ENCODE measurements at places on chromosomes 2 and 18.

DNA sequence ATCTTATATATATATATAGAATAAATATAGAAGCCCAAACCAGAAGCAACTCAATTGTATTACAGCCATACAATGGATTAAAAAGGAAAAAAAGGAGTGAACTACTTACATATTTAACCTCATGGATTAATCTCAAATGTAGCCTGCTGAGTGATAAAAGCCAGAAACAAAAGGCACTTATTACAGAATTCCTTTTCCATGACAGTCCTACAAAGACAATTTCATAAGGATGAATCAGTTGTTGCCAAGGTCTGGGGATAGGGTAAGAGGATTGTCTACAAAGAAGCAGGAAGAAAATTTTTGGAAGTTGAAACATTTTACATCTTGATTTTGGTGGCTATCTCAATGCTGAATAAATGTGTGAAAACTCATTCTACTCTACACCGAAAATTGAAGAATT, 103.9 kb upstream of the DCC start:
- no peak for DNase-seq

DNA sequence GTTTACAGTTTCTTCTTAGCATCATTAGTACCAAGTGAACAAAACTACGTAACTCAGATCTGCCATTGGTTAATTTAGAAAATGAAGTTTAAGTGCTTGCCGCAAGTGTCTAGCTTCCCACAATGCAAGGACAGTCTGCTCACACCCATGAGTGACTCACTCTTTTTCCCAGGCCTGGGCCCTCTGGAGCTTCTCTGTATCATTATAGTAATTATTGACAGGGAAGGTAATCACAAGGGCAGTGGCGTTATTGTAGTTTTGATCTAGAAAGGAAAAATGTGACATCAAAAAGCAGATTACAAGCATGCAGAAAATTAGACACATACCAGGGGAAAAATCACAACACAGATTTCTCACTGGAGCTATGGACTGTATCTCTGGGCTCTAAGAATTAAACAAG, 38.5 kb downstream of the NPC1 start:
- DNase-seq = no peak

DNA sequence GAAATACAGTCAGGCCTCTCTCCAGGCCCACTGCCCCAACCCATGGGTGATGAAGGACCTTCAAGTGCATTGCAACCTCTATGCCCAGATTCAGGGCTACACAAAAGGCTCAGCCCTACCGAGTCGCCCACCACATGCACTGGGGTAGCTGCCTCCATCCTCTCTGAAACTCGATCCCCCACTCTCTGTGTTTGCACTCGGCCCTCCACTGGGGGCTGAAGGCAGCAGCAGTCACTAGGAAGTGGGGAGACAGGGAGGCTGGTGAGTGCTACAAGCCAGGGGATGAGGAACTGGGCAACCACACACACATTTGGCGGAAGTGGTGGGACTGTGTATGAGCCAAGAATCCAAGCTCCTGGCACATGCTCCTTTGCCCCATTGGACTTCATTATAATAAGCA, 94.6 kb downstream of the CERS6 start:
- DNase-seq = no peak

GRCh38 chr2:3572620-3573019, 2.4 kb upstream of the RPS7 start:
- DNase-seq = no peak

GRCh38 chr2:73976803-73977202, 7.9 kb upstream of the TET3 start:
- DNase-seq = no peak

DNA sequence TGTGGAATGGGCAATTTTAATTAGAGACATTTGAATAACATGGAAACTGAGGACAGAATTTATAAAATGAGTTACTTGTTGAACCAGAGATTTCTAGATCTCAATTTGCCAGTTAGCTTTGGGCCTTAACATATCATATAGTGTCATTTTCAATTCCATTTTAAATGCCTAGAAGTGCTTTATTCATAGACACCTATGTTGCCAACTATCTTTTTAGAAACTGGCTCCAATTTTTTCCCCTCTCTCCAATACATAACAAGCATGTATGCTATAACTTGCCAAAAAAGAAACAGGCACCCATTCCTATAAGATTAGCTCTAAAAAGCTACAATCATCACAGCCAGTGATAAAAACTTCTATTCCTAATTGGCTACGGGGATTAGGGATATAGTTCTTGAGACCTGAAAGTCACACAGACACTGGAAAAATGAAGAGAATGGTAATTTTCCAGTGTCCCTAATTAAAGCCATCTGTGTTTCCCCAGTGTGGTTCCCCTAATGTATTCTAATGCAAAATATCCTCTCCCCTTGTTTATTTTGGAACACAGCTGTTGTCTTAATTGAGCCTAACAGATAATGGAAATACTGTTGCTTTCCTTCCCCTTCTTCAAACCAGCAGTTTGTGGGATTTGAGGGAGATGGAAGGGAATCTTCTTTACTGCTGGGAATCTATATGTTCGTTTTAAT, 205.5 kb upstream of the FSHR start:
- no peak for DNase-seq

DNA sequence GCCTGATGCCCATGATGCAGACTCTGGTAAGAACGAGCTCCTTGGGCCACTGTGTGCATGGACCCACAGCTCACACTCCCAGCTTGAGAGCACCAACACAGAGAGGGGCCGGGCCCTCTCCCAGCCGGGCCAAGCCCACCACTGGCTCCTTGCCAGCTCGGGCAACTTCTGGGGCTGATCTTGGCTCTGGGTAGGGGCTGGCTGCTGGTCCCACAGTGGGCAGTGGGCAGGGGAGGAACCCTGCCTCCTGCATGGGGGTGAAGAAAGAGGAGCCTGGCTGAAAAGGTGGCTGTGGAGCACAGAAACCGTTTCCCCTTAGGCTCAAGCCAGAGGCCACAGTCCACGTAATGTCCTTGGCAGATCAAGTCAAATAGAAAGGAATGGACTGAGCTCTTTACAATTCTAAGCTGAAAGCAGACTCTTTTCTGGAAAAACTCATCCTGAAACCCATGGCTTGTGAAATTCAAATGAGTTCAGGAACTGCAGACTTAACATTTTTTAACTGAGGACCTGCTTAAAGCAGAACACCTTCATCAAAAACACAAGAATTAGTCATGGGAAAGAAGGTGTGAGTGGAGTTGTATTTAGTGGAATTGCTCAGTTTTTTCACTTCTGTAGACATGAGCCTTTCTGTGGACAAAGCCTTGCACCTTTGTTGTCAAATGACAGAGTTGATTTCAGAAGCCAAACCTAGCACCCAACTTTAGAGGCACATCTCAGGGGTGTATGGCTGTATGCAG, 104.9 kb downstream of the STPG4 start:
- no peak for DNase-seq

GRCh38 chr2:99898336-99899048, 243.9 kb downstream of the AFF3 start:
- no peak for DNase-seq

DNA sequence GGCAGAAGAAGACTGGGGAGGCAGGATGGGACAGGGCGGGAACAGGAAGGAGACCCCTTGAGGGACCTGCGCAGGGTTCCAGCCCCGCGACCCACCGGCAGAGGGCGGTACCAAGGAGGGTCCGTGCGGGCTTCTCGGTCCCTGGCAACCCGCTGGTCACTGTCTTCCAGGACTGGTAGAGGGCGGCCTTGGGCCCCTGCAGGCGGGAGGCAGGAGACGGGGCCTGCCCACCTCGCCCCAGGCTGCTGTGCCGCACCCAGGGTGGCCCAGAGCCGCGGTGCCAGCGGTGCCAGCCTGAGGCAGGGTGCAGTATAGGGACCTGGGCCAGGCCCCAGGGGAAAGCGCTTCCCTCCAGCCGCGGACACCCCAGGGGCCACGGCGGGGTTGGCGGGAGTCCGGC, 34.5 kb downstream of the NEURL3 start:
- no peak for DNase-seq

- DNase-seq = peak; percentile 54
These were observed 47.5 kb downstream of the ZFP36L2 start for GRCh38 chr2:43178602-43179542.

DNA sequence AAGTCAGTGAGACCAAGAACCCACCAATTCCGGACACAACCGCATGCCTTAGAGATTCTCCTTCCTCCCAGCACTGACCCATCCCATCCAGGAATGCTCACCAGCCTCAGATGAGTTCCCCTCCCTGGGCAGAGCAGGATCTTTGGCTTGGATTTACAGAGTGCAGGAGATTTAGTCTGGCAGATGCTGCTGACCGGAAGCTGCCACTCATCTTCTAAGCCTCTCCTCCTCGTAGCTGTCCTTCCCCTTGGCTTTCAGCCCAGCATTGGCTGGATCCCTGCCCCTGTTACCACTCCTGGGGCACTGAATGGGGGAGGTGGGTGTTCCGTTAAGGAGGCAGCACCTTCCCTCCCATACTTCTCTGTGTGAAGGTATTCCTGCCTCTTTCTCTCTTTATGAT, 53.2 kb downstream of the VWA3B start:
- DNase-seq = no peak

DNA sequence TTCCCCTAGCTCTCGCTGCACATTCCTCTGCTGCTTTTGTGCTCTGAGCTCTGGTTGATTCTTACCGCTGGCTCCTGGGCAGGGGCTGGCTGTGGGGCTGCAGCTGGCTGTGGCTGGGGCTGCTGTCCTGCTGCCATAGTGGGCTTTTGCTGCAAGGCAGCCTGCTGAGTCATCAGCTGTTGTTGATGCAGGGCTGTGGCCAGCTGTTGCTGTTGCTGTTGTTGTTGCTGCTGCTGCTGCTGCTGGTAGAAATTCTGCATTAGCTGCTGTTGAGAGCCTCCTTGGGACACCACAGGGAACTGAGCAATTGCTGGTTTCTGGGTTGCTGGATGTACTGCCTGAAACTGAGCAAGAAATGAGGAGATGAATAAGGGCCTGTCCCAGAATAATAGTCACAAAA, 77.2 kb upstream of the NFU1 start:
- DNase-seq = no peak

- no peak for DNase-seq
These were observed 601.1 kb upstream of the PIK3C3 start for GRCh38 chr18:41353777-41354528.

DNA sequence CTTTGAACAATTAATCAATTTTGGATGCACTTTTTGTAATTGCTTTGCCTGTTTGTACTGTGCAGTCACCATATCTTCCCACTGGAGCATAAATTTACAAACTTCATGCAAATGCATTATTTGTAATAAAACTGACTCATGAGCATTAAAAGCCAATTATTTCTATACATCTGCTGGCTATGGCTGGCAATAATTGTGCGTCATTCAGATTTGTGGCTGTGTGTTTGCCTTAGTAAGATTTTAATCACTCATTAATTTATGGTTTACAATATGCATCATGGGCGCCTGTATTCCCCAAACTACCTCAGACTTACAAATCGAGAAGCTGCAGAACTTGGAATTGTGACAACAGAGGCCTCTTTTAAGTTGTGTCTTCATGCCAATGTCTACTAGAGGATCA, 132.4 kb upstream of the TRIB2 start:
- no peak for DNase-seq

- no peak for DNase-seq
These were observed 32.9 kb downstream of the CENPO start for GRCh38 chr2:24825883-24826772.

GRCh38 chr2:8058652-8059051, 623.2 kb upstream of the ID2 start:
- no peak for DNase-seq

DNA sequence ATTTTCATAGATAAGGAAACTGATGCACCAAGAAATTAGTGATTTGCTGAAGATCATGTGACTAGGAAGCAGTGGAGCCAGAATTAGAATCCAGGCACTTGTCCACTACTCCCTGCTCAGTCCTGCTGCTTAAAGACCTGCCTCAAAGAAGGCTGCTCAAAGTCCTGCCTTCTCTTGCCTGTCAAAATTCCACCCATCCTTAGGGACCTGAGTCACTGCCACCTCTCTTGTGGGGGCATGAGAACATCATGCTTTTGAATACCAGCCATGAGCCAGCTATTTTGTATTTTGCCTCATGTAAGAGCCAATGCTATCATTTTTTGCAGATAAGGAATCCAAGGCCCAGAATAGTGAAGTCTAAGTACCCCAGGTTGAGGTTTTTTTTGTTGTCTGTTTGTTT, 47.1 kb downstream of the DDX1 start:
- DNase-seq = no peak

DNA sequence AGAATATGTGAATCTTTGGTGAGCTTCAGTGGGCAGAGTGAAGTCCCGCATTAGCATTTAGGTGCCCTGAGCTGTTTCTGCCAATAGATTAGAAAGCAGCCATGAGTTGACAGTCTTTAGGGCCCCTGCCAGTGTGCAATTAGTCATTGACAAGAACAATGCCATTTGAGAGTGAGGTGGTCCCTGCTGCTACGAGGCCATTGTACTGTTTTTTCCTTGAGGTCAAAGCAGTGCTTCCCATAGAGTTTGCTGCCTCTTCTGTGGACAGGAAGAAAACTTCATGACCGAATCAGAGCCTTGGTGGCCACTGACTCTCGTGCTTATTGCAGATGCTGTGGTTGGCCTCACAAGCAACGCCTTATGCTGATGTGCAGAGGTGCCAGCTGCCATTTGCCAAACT, 102.7 kb downstream of the SH3BP4 start:
- no peak for DNase-seq

DNA sequence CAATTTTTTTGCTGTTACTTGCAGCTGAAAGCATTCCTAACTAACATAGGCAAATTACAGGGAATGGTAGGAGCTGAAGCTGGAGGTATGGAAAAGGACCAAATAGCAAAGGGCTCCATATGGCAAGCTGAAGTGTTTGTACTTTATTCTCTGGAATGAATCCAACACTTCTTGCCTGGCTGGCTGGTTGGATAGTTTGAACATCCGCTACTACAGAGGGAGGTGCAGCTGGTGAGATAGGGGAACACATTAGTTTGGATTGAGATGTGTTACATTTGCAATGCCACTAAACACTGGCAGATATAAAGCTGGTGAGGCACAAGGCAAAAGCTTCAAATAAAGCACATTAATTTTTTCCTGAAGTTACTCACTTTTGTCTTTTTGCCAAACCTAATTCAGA, 291.5 kb downstream of the SP3 start:
- DNase-seq = no peak

DNA sequence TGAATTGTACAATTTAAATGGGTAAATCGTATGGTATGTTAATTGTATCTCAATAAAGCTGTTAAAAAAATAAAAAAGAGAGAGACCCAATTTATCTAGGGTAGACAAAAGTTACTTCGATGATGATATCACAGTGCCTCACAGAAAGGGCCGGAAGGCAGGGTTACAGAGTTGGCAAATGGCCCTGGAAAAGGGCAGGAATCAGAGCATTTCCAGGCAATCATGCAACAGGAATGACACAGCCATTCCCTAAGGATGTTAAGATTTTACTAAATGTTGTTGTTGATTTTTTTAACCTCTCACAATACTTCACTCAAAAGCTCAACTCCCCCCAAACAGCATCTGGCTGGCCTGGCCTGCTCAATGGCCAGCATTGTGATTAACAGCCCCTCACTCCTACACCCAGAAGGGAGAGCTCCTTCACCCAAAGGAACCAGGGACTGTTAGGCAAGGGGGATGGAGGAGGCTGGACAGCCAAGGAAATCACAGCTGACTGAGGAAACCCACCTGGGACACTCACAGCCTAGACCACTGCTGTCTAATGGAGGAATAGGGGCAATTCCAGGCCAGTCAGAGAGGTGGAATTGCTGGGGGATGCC, 7.7 kb upstream of the SP100 start:
- peak; percentile 46 for DNase-seq

Measured in tibial nerve (tissue), 4 donors.